A172 (cell line): ENCODE measurements at places on chromosomes 4 and X. TPM values are rescaled to one million over a fixed set of nuclear protein-coding genes. Genes with fewer than 3 reads are reported as not detected.

- DNase-seq: no peak
These were observed 44.5 kb upstream of the IL1RAPL1 start for GRCh38 chrX:28542791-28543190.

UGDH gene
- total RNA-seq: 71.1 and 82.8 TPM in 2 replicates

GRCh38 chrX:152904151-152905080 is 6.5 kb downstream of the ZNF185 start:
- peak; percentile 66 for DNase-seq

GRCh38 chr4:149735796-149736195 is 79.8 kb downstream of the IQCM start:
- DNase-seq: no peak

DNA sequence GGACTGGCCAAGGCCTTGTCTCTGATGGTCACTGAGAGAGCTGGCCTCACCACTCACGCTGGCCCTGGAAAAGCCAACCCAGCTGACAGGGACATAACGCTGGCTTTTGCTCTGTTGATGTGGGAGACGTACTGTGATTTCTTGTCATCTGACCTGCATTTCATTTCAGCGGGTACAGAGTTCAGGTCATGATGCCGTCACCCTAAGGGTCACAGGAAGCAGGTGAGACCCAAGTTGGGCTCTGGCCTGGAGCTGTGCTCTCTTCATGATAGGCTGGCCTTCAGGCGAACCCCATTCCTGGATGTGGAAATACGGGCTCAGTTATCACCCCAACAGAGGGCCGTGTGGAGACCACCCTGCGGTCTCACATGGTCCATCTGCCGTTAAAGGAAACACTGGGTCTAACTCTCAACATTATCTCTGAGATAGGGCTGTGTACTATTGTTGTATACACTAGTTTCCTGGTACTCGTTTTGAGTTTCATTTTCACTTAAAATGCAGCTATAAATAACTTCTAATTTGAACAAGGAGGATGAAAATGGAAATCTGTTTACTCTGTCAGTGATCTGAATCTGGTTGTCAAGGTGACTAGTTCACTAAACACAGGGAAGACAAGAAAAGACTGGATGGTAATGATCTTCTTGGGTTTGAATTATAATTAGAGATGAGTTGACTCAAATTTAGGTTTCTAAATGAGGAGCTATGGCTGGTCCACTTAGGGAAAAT is 89.1 kb downstream of the TBC1D9 start:
- no peak for DNase-seq

FAM9B gene
- total RNA-seq: not detected in 2 replicates

- no peak for DNase-seq
These were observed 114.6 kb upstream of the GRID2 start for GRCh38 chr4:92189146-92189545.

- peak; percentile 6 for DNase-seq
These were observed 531 bp upstream of the MANBA start for GRCh38 chr4:102761296-102761701.

- DNase-seq: no peak
These were observed 647.0 kb upstream of the PCDH10 start for GRCh38 chr4:132502096-132502552.

DNA sequence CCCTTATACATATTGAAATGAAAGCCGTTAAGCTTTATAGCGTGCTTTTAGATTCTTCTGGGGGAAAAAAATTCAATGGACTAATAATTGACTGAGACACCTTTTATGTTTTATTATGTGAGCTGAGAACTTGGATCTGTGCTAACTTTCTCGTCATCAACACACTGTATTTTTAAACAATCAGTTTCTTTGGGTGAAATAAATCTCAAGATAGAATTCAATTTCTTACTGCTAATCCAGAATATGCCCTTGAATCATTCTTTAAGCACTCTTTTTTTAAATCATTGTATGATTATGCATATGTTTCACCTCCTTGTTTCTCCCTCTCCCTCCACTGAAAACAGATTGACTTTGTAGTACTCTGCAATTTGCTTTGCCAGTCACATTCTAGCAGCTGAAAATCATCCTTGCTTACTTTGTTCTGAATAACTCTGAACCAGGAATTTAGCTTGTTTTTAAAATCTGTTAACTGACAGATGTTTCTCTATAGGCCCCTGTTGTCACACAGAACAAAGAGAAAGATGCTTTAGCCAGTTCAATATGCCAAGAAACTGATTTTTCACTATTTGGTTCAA is 81.5 kb downstream of the SLIT2 start:
- DNase-seq: no peak

DNA sequence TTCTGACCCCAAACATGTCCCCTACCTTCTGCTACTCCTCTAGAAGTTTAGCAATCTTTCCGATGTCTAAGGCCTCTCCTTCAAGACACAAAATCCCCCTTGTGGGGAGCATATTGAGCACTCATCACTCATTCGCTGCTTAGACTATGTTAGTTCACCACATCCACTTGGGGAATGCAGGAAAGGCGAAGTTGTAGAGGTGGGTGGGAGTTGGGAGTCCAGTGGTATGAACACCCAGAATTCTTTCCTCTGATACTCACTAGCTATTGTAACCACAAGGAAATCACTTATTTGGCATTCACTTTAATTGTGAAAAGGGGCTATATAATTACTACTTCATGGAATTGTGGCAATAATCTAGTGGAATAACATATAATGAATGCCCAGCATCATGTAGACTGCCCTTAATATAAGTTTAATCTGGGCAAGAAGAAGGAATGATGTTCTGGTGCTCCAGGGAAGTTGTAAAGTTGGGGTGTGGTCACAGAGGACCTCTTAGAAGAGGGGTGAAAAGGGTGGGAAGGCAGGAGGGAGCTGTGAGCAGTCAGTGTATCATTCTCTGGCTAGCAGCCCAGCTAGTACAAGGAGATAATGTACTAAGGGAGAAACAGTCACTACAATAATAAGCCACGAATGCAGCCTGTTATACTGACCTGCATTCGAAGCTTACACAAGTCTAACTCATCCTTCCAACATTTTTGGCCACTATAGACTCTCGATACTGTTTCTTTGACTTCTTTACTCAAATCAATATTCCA is 468.2 kb upstream of the DIPK2B start:
- DNase-seq: peak; percentile 96

DNA sequence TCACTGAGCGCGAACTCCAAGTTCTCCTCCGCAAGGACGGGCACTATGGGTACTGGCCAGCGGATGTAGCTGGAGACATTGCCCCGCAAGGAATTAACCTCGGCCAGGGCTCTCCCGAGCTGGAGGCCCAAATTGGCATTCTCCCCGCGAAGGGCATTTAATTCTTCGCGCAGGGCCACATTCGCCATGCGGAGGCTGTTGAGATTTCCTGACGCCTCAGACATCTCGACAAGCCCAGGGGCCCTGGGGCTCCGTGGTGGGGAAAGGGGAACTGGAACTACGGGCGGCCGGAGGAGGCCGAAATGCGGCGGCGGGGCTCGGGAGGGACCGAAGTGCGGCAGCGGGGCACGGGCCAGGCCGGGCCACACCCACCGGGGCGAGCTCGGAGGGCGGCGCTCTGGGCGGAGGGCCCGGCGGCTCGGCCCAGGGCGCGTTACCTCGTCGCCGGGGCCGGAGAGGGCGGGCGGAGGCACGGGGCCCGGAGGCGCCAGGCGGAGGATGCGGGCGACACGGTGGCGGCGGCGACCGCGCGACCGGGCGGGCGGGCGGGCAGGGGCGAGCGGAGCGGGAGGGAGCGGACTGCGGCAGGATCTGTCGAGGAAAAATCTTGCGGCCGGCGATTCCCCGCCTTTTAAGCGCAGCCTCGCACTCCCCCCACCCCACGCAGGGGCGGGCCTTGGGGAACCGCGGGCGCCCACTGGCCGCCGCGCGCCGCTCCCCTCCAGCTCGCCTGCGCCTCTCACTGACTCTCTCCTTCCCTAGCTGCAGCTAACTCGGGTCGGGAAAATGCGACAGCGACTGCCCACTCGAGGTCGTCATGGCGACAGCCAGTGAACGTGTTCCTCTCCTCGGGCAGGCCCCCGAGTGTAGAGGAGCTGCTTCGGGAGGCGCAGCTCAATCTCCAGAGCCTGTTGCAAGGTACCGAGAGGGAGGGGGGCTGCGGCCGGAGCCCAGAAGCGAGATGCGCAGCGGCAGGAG is at the start of gene RTL5:
TSS of gene RTL5 (minus strand) at position 599 of the 978 bp plus-strand sequence.
- peak; percentile 77 for DNase-seq

SHROOM3 gene
- total RNA-seq: 13.2 and 19.0 TPM in 2 replicates

GRCh38 chr4:74258963-74259362 is 49.3 kb upstream of the EPGN start:
- peak; percentile 11 for DNase-seq

DNA sequence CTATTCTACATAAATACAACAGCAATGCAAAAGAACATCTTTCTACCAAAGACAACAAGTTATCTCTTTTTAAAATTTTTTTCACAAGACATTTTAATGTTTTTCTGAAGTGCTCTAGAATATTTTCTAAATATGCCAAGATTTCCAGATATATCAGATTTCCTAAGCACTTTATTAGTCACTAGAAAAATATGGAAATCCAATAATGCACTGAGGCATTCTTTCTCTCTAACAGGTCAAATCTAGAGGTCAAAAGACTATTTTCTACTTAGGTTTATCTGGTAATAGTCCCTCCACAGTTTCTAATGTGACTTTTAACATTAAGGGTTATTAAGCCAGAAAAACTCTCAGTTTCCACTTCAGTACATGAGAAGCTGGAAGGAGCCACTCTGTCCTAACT is 1041.2 kb upstream of the INTU start:
- DNase-seq: no peak

- DNase-seq: no peak
These were observed 7.3 kb upstream of the GLOD5 start for GRCh38 chrX:48754238-48754637.

UNC5C gene
- total RNA-seq: 17.4 and 20.0 TPM in 2 replicates

- no peak for DNase-seq
These were observed 206.3 kb downstream of the SLC4A4 start for GRCh38 chr4:71545168-71545567.

DNA sequence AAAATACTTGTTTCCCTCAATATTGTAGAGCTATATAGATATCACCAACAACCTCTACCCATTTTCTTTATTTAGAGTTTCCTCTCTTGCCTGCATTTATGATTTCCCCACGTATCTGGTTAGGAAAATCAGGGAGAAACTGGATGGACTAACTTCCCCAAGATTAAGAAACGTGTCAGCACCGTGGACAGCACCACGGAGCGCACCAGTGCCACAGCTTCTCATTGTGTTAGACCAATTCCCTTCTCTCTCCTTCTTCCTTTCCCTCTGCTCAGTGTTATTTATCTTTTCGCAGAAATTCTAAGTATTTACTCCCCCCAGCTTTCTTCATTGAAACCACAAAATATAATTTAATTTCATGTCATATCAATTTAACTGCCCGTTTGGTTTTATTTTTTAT is 568.6 kb upstream of the BOD1L1 start:
- peak; percentile 69 for DNase-seq

DNA sequence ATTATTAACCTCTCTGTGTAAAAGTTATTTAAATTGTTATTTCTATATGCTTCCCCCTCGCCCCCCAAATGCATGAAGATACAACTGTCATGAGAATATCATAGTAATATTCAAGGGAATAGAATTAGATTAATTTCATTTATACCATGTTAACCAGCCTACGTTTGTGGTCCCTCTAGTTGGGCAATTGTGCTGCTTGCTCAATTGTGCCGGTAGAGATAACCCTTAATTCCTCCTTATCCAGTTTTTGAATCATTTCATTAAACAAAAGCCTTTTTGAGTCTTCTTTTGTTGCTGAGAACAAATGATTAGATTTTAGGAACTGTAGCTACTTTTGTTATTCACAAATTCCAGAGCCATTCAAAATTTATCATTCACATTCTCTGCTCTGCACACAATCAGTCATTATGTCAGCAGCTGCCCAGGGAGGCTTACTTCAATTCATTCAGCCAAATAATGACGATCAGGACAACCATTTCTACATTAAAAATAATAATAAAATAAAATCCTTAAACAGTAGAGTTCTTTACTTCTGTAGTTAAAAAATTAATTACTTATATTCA is 98.1 kb downstream of the ADGRL3 start:
- no peak for DNase-seq

- DNase-seq: no peak
These were observed 74.2 kb upstream of the CT45A1 start for GRCh38 chrX:135639066-135639780.

DNA sequence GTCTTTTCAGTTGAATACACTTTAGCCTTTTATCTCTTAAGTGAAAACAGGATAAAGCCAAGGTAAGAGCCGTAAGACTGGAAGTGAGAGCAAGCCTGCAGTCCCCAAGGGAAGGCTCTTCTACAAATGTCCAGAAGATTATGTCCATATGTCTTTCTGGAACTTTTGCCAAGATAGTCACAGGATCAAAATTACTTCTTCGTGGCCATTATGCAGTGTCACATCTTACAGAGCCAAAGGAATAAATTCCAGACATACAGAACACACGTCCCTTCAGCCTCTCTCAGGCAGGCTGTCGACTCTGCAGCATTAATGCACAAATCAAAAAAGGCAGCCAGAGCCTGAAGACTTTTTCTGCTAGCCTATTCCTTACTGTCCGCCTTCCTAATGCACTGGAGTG is 10.9 kb upstream of the GATB start:
- DNase-seq: no peak

MAGEA12 gene
- 0.96 and 1.8 TPM in 2 replicates for total RNA-seq

DNA sequence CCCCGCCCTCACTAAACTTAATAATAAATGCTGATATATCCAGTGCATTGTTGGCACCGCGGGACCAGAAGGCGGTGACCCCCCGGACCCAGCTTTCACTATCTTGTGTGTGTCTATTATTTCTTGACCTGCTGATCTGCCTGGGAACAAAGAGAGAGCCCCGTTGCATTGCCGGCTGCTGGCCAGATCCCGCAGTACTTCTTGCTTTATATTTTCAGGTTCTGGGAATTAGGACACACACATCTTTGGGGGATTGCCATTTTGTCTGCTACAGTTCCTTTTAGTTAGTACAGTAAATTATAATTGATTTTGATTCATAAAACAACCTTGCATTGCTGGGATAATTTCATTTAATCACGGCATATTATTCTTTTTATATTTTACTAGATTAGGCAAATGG is 2.2 kb upstream of the RTL8B start:
- no peak for DNase-seq

DNA sequence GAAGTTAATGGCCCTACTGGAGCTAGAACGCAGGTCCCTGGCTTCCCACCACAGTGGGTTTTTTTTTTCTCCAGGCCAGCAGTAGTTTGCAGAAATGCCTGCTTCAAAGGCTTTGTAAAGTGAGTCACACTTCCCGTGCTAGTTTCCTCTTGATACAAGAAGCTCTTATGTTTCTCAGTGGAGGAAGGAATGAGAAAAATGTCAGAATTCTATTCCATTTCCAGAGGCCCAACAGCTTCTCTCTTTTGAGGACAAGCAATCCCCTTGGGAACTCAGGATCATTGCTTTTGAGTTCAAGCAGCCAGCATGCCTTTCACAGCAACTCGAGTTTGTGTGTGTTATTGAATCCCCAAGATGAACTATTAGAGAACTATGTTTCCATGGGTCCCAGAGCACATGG is 134.3 kb downstream of the GUCY2F start:
- DNase-seq: no peak

GRCh38 chr4:38131371-38132091 is 171.3 kb downstream of the PTTG2 start:
- peak; percentile 38 for DNase-seq

L1CAM gene
- total RNA-seq: 77.7 and 94.0 TPM in 2 replicates

DNA sequence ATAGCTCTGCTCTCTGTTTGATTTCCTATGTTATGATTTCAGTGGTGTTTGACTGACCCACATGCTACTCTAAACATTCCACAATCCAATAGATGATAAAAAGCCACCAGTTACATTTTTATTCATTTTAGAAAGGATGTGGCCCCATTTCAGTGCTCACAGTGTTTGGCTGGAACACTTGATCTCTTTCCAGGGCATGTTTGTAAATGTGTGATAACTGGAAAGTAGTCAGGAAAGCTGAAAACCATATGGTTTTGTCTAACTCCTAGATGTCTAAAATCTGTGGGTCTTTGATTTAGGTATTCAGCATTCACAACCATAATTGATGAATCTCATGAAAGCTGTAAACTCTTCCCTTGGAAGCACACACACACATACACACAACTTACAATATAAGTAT is 904.9 kb upstream of the AGA start:
- no peak for DNase-seq
